ENCODE measurements at places on chromosomes 13 and 19.

DNA sequence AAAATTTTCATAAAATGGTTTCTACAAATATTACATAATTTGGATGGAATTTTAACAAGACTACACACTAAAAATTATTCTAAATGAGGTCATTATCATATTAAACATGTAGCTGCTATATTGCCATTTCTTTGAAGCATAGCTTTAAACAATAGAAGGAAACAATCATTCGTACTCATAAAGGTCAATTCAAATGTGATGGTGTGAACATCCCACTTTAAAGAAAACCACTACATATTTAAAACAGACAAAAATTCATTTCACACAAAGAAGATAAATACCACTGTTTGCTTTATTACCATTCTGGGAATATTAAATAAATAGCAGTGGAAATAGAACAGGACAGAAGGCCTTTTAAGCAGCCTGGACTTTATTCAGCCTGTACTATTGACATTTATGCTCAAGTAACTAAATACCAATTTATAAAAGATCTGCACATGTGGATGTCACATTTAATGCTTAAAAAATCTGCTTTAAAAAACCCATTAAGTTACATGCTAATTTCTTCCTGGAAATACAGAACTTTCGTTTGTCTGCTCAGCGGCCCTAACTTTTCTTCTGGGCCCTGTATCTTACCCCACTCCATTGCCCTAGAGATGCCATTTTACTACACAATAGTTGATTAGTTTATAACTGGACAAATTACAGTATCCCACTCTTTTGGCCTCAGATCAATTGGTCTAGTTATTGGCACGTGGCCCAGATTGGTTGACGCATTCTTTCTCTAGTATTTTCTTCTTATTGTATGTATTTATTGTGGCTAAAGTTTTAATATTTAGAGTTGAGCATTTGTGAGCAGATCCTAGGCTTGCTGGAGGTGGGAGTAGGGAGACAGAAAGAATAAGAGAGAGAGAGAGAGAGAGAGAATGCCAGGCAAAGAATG lies 215.1 kb upstream of the SPRY2 start:
- DNase-seq: no peak

GRCh38 chr19:13099073-13099999 lies 3.3 kb downstream of the LYL1 start:
- DNase-seq: peak; percentile 64

- no peak for DNase-seq
Measured at GRCh38 chr13:48078251-48078656, 16.6 kb downstream of the MED4 start.

DNA sequence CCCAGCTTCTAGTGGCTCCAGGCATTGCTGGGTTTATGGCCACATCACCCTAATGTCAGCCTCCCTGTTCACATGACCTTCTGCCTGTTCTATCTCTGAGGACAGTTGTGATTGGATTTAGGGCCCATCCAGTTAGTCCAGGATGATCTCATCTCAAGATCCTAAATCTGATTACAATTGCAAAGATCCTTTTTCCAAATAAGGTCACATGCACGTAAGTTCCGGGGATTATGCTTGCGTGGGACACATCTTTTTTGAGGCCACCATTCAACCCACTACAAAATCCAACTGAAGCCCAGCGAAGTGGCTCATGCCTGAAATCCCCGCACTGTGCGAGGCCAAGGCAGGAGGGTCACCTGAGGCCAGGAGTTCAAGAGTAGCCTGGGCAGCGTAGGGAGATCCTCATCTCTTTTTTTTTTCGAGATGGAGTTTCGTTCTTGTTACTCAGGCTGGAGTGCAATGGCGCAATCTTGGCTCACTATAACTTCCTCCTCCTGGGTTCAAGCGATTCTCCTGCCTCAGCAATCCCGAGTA lies 12.3 kb downstream of the PLD3 start:
- DNase-seq: no peak
